ENCODE measurements at places on chromosomes 5 and 9. TPM values are rescaled to one million over a fixed set of nuclear protein-coding genes. Genes with fewer than 3 reads are reported as not detected.

SIT1 gene
- 18.4 TPM for total RNA-seq

OSTF1 gene
- total RNA-seq, result 32.8 TPM

NEURL1B gene
- 0.08 TPM for total RNA-seq

- H3K27me3 ChIP-seq, result no peaks in the 10 kb centered on the region
- no peak overlapping the region for H3K4me3 ChIP-seq
- DNase-seq, result no peak
- no peak overlapping the region for H3K27ac ChIP-seq
- peaks cover 13% of the 10 kb centered on the region for H3K4me1 ChIP-seq
These were observed 5.3 kb downstream of the CKMT2 start for GRCh38 chr5:81238460-81238859.

- no peak for DNase-seq
- H3K4me3 ChIP-seq, result no peak overlapping the region
- peaks cover 17% of the 10 kb centered on the region for H3K27me3 ChIP-seq
- H3K4me1 ChIP-seq, result no peaks in the 10 kb centered on the region
- H3K27ac ChIP-seq, result no peak overlapping the region
- no peaks in the 10 kb centered on the region for H3K36me3 ChIP-seq
These were observed 10.5 kb downstream of the PSD2 start for GRCh38 chr5:139806111-139806510.

DNA sequence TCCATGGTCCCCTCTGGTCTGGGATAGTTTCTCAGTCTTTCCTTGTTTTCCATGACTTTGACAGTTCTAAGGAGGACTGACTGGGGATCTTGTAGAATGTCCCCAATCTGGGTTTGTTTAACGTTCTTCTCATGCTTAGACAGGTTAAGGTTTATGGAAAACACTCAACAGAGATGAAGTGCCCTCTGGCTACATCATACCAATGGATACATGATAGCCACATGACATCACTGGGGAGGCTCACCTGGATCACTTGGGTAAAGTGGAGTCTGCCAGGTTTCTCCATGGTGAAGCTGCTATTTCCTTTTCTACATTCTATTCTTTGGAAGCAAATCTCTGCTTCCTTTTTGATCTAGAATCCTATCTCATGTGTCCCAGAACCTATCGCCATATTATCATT, 23.8 kb upstream of the ALDH1B1 start:
- no peaks in the 10 kb centered on the region for H3K36me3 ChIP-seq
- no peaks in the 10 kb centered on the region for H3K4me1 ChIP-seq
- no peak for DNase-seq
- H3K4me3 ChIP-seq, result no peak overlapping the region
